AG08396 (cell line): ENCODE measurements at places on chromosomes 11 and 22.
A peak's percentile ranks its signal among the peaks of the same experiment; 100 is the strongest.

DNA sequence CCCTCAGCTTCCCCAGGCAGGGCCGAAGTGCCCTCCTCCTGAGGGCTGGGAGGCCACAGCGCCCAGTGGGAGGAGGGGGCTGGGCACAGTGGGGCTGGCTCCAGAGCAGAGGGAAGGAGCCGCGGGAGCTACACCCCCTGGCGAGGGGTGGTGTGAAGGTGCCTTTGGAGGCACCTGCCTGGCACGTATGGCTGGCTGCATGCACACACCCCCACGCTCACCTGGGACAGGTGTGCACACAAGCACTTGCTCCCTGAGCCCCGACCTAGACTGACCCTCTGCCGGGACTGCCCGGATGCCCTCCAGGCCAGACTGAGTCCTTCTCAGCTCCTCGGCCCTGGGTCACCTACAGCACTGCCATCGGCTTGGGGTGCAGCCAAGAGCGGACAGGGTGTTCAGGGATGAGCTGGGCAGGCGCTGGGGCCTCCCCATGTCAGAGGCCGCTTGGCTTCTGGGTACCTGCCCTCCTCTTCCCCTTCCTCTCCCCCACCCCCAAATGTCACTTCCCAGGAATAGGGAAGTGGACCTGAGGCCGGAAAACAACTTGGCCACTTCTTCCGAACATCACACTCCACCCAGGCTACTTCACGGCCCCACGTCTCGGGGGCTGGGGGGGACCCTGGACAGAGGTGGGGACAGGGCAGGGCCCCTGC lies 7.4 kb upstream of the PIM3 start:
- no peak for DNase-seq

DNA sequence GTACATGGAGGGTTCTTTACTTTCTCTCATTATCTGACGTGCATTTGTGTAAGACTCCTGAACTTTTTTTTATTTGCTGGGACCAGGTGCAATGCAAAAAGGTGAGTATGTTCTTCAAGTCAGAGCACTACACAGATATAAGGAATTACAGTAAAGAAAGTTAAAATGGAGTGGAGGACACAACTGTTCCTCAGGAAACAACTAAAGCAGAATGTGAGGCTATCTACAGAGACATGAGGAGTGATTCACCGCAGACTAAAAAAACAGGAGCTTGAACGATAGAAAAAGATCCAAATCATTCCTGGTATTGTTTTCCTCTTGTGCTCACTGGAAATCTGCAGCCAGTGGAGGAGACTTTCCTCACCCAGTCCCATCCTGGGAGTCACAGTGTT lies 106.2 kb downstream of the ABTB2 start:
- DNase-seq: peak; percentile 7

DNA sequence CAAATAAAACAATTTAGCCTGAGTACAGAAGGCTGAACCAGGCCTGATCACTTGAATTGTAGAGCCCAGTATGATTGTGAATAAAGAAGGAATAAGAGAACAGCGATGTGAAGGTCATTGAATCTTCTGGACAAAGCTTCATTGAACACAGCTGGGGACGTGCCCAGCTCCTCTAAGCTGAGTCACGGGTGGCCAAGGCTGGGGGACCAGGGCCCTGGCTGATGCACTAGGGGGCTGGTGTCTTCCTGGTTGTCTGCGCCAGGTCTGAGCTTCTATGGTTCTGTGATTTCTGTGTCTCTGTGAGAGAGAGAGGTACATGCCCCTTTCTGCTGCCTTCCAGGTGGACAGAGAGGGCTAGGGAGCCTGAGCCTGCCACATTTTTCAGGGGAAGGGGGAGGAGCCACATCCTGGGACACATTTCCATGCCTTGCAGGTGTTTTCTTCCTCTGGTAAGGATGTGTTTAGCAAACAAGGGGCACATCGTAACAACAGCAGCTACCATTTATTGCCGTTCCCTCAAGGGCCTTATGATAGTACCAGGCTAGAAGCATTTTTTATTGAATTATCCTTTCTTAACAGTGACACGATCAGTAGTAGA lies 135.7 kb downstream of the C11orf91 start:
- no peak for DNase-seq

DNA sequence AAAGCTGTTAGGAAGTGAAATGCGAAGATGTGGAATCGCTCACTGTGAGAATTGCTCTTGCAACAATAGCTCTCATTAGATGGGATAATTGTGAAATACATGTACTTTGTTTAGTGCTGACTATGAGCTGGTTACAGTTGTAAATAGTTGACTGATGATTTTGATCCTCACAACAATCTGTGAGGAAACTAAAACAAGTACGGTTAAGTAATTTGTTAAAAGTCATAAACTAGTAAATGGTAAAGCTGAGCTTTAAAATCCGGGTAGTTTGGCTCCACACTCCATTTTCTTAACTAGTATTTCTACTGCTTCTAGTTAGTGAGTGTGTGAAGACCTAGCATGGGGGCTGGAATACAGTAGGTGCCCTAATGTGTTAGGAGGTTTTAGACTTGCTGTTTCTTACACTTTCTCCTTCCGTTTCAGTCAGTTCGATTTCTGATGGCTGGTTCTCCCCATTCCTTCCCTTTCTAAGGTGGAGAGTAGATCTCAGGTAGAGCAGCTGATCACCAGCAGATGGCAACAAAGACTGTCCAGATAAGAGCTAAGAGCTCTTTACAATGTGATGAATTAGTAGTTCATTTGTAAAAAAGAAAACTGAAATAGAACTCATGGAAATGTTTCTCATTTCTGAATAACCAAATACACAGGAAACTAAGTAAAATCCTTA lies 16.3 kb upstream of the CYP2R1 start:
- DNase-seq: peak; percentile 47

DNA sequence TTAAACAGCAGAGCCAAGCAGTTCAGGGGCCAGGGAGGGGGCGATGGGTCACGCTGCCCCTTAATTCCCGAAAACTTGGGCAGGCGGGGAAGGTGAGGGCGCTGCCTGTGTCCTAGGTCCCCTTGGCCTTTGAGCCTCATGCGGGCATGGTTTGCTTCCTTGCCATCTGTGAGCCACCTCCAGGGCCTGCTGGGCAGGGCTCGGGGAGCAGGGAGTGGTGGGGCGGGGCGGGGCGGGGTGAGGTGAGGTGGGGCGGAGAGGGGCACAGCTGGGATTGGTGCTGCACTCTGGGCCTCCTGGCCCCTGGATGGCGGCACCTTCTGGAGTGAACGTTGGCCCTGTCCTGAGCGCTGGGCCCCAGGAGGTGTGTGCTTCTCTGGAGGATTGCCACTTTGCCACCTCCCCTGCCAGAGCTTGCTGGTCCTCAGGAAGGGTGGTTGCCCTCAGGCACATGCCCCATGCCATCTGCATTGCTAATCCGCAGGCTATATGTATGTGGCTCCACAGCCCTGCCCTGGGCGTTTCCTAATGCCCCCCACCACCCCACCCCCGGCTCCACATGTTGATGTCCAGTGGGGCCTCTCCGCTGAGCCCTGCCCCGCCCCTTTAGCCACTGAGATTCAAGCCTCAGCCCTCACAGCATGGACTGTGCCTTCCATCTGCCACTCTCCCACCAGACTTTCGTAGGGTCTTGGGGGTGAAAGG lies 352.5 kb downstream of the TBC1D22A start:
- DNase-seq: no peak

DNA sequence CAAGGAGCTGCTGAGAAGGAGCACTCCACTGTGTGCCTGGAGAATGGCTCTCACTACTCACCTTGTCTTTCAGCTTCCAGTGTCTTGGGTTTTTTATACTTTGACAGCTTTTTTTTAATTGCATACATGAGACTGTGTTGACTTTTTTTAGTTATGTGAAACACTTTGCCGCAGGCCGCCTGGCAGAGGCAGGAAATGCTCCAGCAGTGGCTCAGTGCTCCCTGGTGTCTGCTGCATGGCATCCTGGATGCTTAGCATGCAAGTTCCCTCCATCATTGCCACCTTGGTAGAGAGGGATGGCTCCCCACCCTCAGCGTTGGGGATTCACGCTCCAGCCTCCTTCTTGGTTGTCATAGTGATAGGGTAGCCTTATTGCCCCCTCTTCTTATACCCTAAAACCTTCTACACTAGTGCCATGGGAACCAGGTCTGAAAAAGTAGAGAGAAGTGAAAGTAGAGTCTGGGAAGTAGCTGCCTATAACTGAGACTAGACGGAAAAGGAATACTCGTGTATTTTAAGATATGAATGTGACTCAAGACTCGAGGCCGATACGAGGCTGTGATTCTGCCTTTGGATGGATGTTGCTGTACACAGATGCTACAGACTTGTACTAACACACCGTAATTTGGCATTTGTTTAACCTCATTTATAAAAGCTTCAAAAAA lies 72.6 kb downstream of the NCAPD3 start:
- DNase-seq: no peak

GRCh38 chr11:100094121-100094865 lies 592.8 kb upstream of the ARHGAP42 start:
- DNase-seq: no peak

DNA sequence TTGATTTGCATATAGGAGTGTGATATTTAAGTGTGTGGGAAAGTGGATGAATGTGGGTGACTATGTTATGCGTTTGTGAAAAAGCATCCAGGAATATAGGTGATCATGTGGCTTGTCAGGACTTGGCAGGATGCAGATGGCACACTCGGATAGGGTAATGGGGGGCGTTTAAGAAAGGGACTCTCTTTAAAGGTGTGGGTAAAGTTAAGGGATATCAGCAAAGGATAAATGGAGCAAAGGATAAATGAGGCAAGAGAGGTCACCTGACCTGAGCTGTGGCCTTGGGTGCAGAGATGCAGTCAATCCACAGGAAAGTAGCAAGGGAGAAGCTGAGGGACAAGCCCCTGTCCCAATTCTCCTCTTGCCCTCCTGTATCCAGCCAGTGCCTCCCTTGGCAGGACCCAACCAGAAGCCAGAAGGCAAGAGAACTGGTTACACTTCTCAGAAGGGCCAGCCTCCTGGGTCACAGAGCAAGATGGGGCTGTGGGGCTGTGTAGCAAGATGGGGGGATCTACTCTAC lies 47.5 kb upstream of the GRAMD1B start:
- no peak for DNase-seq

GRCh38 chr11:123587559-123587958 lies 66.9 kb downstream of the SCN3B start:
- DNase-seq: no peak

- DNase-seq: no peak
These were observed 62.9 kb downstream of the LRP5 start for GRCh38 chr11:68375337-68375736.

- DNase-seq: no peak
These were observed 5.9 kb downstream of the LRRC32 start for GRCh38 chr11:76664578-76665061.

DNA sequence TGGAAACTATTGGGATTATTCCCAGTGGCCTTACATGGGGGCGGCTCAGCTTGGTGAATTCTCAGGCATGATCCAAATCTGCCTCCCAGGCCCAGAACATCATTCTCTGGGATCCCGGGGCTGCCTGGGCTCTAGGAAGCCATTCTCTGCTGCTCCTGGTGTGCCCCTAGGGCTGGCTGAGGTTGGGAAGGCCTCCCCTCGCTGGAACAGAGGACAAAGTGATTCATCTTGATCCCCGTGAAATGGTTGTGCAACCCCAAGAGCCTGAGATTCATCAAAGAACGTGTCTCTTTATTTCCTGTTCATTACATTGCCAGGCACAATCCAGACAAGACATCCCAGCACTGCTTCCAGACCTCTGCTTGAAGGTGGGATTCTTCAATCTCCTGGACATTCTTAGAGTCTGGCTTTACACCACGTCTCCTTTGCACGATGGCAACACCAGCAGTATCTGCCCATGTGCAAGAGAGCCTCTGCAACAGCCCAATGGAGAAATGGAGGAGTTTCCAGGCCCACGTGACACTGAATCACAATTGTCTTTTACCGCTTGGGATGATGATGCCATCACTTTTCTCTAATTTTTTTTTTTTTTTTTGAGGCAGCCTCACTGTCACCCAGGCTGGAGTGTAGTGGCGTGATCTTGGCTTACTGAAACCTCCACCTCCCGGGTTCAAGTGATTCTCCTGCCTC lies 52.3 kb downstream of the TST start:
- DNase-seq: no peak

GRCh38 chr11:88315981-88316441 lies 21.5 kb downstream of the CTSC start:
- no peak for DNase-seq

DNA sequence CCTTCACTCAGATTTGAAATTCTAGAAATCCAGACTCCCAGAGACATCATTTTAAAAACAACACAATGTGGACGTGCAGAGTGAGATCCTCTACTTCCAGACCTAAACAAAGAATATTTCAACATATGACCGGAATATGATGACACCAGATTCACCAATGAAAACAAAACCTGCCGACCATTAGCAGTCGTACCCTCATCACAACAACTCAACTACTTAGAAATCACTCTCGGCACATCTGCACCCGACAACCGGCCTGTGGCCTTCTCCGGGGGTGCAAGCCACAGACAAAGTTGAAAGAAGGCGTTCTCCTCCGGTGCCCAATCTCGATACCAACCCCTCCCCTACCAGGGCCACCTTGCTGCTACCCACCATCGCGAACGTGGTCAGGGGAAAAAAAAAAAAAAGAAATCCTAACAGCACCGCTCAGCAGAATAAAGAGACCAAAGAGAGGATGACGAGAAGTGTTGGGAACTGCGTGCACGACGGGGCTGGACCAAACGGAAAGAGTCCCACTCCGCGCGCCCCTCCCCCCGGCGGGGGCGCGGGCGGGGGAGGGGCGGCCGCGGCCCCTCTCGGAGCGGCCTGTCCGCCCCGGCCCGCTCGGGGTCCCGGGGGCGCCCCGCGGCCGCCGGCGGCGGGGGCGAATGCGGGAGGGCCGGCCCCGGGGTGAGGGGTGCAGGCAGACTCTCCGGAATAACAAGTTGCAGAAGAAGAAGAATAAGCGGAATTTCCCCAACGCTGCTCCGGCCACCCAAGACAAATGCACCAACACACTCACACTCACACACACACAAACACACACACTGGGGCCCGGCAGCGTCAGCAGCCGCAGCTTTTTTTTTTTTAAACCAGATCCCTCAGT lies 1.7 kb downstream of the PHF21A start:
- peak; percentile 47 for DNase-seq

DNA sequence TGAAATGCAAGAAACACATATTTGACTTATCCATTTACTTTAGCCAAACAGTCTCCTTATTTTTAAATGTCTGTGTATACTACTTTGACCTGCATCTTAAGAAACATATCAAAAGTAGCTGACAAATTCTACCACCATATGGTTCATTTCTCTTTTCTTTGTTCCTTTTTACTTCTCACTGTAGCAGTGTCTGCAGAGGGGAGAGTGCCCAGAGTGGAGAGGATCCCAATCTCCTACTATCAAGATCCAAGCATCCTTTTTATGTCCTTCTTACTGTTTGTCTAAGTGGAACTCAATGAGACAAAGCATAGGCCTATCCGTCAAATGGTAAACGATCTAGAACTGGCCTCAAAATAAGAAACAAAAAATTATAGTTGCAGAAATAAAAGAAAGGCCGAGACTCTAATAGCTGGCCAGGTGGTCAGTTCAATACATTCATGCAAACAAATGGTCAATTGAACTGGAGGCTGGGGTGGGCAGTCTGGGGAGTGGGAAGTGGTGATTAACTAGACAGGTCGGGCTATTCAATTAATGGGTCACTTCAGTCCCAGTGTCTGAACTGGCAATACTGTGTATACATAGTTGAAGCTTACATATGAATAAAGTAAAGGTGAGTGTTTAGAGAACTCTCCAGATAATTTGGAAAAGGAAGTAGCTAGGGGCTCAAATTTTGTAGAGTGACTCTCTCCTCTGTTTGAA lies 149.1 kb downstream of the MAML2 start:
- no peak for DNase-seq
